Uterus (tissue), 4 donors: ENCODE measurements at places on chromosomes 5 and 9. TPM values are rescaled to one million over a fixed set of nuclear protein-coding genes. Genes with fewer than 3 reads are reported as not detected.

The MED27 gene
- total RNA-seq = 12.6 TPM

The STKLD1 gene
- total RNA-seq = 0.88 TPM

The SLC23A1 gene
- total RNA-seq = 5.5 TPM

The TRPM6 gene
- total RNA-seq = 2.3 TPM

DNA sequence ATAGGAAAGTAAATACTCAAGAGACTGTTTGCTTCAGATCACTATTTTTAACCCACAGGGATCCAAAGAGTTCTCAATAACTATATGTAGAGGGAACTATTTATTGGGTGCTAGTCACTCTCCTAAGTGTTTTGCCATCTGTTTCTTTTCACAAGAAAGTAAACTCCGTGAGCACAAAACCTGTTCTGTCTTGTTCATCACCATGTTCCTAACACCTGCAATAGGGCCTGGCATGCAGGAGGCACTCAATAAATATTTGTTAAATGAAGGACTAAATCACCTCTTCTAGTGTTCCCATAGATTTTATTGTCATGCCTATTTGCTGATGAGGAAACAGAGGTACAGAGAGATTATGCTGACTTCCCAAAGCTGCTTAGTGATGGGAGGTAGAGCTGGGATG lies 118.2 kb downstream of the VCAN start:
- no peaks in the 10 kb centered on the region for H3K36me3 ChIP-seq
- no peak for DNase-seq
- H3K4me3 ChIP-seq = no peak overlapping the region
- H3K27me3 ChIP-seq = no peaks in the 10 kb centered on the region
- no peak overlapping the region for H3K27ac ChIP-seq
- H3K4me1 ChIP-seq = no peaks in the 10 kb centered on the region
